ENCODE measurements at places on chromosomes 13 and 19.

GRCh38 chr19:58009301-58009665, 6.7 kb upstream of the ZNF606 start:
- DNase-seq: no peak

GRCh38 chr19:4521170-4521887, 3.0 kb upstream of the PLIN4 start:
- DNase-seq: no peak

GRCh38 chr13:34776390-34776981, 165.6 kb upstream of the NBEA start:
- no peak for DNase-seq

- DNase-seq: no peak
These were observed 104.1 kb downstream of the KCTD15 start for GRCh38 chr19:33900817-33901216.

- DNase-seq: no peak
These were observed 599 bp upstream of the ARHGEF7 start for GRCh38 chr13:111114362-111115060.

GRCh38 chr13:62997696-62998095, 1582.0 kb upstream of the PCDH20 start:
- no peak for DNase-seq

GRCh38 chr13:45108716-45109101, 11.6 kb upstream of the GTF2F2 start:
- no peak for DNase-seq

DNA sequence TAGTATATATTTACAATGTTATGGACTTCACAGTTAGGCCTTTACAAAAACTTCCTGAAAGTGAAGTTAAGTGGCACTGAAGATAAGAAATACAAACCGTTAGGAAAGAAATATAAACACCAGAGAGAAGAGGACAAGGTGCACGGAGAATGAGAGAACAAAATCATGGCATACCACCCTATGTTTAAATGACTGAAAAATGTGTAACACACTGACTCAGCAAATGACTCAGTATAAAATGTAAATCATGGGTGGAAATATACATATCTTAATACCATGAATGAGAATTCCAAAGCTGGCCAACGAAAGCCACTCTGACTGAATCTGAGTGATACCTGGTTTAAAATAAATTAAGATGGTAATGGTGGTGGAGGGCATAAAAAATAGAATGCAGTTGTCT, 260.8 kb downstream of the DNAJC15 start:
- DNase-seq: no peak

- DNase-seq: no peak
These were observed 34.9 kb downstream of the STARD13 start for GRCh38 chr13:33250609-33251008.

GRCh38 chr19:38592940-38593339, 24.8 kb downstream of the MAP4K1 start:
- no peak for DNase-seq

DNA sequence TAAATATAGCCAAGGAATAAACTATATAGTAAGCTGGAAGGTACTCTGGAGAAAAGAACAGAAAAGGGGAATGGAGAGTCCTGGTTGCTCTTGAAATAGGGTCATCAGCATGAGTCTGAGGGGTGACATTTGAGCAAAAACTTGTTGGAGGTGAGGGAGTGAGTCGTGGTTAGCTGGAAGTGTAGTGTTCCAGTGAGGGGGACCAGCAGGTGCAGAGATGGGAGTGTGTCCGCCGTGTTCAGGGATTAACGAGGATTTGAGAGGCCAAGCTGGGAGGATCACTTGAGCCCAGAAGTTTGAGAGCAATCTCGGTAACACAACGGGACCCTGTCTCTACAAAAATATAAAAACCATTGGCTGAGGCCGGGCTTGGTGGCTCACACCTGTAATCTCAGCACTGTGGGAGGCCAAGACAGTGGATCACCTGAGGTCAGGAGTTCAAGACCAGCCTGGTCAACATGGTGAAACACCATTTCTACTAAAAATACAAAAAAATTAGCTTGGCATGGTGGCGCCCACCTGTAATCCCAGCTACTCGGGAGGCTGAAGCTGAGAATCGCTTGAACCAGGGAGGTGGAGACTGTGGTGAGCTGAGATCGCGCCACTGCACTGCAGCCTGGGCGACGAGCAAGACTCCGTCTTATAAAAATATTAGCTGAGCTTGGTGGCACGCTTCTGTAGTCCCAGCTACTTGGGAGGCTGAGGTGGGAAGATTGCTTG, 1.1 kb downstream of the SUPT5H start:
- no peak for DNase-seq

- no peak for DNase-seq
These were observed 31.7 kb downstream of the ACTL9 start for GRCh38 chr19:8666814-8667405.

GRCh38 chr19:535017-535835, 3.7 kb downstream of the CDC34 start:
- DNase-seq: no peak

GRCh38 chr19:29083863-29084262, 129.1 kb downstream of the UQCRFS1 start:
- no peak for DNase-seq

GRCh38 chr19:50377517-50377916, 1.3 kb downstream of the NR1H2 start:
- DNase-seq: no peak

DNA sequence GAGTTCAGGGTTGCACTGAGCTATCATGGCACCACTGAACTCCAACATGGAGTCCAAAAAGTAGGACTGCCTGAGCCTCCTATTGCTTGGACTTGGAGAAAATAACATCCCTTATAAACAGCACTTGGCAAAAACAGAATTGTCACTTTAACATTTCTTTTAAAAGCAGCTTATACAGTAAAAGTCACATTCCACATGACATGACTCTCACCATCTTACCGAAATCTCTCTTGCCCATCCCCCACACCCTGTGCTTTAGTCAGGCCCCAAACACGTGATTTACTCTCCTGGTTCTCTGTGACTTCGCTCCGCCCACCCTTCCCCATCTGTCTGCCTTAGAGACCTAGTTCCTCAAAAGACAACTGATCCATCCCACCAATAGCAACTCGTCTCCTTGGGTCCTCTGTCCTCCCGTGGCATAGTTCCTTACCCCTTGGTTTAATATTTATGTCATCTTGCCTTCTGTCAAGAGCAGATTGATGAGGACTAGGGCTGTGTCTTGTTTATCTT, 4.6 kb downstream of the SAFB start:
- DNase-seq: no peak

DNA sequence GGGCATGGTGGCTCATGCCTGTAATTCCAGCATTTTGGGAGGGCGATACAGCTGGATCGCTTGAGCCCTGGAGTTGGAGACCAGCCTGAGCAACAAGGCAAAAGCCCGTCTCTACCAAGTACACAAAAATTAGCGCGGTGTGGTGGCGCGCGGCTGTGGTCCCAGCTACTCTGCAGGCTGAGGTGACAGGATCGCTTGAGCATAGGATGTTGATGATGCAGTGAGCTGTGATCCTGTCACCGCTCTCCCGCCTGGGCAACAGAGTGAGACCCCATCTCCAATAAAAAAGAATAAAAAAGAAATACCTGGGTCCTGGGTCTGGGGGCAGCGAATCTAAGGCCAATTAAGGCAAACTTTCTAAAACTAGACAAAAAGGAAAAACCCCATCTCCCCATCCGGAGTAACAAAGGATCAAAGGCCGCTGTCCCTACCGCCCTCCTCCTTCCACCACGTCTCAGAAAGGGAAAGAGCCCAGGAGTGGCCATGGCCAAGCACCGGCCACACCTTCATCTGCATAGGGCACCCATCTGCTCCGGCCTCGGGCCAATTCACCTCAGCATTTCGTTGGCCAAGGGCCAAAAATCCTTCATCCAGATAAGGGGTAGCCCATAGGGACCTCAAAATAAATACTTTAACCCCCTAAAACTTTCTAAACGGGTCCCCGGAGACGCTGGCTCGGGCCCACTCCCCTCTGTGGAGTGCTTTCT, 851 bp downstream of the ZNF320 start:
- no peak for DNase-seq

DNA sequence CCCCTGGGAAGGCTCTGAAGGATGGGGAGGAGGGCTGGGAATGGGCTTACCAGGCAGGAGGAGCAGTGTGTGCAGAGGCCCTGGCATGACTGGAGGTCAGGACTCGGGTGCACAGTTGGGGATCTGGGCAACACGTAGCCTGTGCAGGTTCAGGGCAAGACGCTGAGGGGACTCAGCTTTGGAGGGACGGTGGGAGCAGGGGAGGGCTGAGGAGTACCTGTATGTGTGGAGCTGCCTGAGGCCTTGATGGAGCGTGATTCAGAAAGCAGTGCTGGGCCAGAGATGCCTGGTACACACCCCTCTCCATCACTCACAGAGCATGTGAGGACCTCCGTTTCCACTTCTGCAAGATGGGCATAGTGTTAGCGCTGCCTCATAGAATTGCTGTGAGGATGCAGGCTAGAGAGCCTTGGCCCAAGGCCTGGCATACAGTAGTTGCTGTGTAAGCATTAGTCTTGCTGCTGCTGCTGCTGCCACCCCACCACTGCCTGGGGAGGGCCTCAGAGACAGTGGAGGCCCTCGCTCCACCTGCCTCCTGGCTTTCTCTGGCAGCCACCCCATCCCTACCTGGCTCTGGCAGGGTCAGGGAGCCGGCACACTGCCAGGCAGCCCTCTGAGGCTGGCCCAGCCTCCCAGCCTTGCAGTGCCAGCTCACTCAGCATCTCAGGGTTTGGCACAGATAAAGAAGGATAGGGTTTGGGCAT, 2.4 kb downstream of the PAK4 start:
- no peak for DNase-seq

Measured in T-helper 2 cell (primary cell).